ENCODE measurements at places on chromosomes 11 and 22.

DNA sequence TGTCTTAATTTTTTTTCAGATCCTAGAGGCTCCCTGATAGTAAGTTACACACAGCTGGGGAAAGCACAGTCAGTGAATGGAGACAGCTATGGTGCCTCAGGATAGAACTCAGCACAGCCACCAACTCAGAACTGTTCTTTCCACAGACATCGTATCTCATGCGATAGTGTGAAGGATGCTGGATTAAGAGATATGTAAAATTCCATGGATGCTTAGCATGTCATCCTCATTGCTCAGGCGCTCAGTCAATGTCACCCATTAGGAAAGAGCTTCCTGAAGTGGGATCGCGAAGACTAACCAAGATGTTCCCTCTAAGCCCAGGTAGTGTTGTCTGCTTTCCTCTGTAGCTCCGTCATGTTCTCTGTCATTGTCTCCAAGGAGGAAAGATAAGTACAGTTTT lies 1000.4 kb downstream of the OPCML start:
- no peak for DNase-seq

GRCh38 chr11:108970221-108970991 lies 305.5 kb downstream of the DDX10 start:
- DNase-seq = no peak

DNA sequence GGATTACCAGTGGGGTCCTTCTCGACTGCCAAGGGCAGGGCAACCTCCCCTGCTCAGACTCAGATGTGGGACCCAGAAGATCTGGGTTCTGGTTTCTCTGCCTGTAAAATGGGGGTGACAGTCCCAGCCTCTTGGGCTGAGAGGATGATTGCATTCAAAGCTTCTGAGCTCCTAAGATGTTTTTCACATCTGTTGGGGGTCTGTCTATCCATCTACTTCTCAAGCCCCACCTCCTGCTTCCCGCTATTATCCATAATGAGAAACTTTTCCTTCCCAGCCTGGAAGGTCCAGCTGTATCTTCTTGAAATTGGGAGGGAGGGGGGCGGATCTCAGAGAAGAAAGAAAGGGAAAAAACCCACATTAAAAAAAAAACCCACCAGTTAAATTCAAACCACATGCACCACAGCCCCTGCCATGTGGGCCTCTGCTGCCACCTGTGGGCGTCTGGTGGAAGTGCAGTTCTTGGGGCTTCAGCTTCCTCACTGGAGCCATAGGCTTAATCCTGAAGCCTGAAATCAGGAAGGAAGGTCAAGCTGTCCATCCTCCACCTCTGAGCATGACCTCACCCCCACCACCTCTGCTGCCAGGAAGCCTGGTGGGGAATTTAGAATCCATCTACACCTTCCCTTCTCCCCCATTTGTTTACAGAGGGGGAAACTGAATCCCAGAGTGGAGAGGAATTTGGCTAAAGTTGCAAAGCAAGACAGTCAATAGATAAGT lies 27.3 kb downstream of the ARHGEF17 start:
- DNase-seq = peak; percentile 58

GRCh38 chr11:1889941-1890855 lies 1.5 kb downstream of the PRR33 start:
- no peak for DNase-seq

DNA sequence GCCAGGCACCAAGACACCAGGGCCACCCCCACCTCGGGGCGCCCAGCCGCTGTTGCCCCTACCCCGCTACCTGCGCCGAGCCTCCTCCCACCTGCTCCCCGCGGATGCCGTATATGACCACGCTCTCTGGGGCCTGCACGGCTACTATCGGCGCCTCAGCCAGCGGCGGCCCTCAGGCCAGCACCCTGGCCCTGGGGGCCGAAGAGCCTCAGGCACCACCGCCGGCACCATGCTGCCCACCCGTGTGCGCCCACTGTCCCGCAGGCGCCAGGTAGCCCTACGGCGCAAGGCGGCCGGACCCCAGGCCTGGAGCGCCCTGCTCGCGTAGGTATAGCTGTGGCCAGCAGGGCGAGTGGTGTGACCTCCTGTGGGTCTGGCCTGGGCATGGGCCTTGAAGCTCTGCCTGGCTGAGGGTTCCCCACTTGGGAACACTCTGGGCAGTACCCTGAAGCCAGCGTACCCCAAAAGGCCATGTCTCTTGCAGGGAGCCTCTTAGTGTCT lies 14.8 kb upstream of the MDK start:
- DNase-seq = no peak

Measured in stimulated activated CD4-positive, alpha-beta T cell treated with anti-CD3 and anti-CD28 coated beads, TNF-alpha, amount 100 ng/mL, for 4 hours (primary cell).